Anterior cingulate cortex (tissue), 58 donors: ENCODE measurements at places on chromosomes 2 and 18.

GRCh38 chr2:200065477-200065876, 110.1 kb downstream of the MAIP1 start:
- DNase-seq: no peak

DNA sequence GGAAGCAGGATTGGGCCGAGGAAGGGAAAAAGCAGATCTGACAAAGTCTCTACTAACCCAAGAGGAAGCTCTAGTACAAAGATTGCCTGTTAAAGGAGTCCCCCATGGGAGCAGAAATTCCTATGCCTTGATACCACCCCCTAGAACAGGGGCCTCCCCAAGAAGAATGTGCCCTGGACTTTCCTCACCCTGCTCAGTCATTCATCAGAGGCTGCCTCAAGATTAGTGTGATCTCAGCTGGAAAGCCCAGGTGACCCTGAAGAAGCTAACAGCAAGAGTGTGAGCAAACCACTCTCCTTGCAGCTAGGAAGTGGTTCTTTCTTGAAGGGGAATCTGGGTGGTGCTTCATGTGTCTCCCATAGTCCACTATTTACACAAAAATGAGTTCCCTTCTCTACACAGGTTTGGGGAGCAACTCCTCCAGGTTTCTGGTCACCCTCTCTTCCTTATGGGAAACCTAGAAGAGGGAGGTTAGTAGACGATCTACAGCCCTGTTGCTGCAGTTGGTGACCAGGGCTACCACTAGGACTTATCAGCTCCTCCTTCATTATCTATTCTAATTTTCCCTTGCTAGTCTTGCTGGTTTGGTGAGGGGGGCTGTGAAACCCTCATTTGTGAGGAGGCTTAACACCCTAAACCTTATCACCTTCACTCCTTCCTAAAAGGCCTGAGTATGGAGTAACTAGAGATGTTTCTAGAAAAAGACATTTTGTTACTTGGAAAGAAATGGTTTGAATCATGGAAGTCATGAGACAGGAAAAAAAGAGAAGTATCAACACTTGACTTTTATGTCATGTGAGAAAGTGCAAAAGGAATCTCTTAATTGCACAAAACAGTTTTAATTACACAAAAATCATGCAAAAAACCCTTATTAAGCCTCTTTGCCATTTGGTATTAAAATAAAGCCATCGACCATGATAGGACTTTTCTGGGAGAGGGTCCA, 2.9 kb upstream of the WDR7 start:
- DNase-seq: no peak

GRCh38 chr2:128458505-128458904, 139.8 kb upstream of the HS6ST1 start:
- DNase-seq: no peak

GRCh38 chr18:80201739-80202138, 45.6 kb downstream of the PARD6G start:
- DNase-seq: no peak

GRCh38 chr2:45009303-45009927, at the start of gene SIX2:
TSS of gene SIX2 (minus strand) at chr2:45009452. CDS start at chr2:45009110, 342 bp downstream.
- DNase-seq: no peak

- DNase-seq: no peak
Observed at GRCh38 chr2:74702001-74702715, 48.1 kb downstream of the SEMA4F start.

- DNase-seq: no peak
Observed at GRCh38 chr2:55093381-55093780, 43.1 kb upstream of the RTN4 start.

- no peak for DNase-seq
Observed at GRCh38 chr2:15620857-15621471, 29.3 kb downstream of the DDX1 start.

- no peak for DNase-seq
Observed at GRCh38 chr2:234243871-234244565, 193.5 kb downstream of the SPP2 start.

- DNase-seq: no peak
Observed at GRCh38 chr18:7301094-7301493, 70.2 kb downstream of the LRRC30 start.

DNA sequence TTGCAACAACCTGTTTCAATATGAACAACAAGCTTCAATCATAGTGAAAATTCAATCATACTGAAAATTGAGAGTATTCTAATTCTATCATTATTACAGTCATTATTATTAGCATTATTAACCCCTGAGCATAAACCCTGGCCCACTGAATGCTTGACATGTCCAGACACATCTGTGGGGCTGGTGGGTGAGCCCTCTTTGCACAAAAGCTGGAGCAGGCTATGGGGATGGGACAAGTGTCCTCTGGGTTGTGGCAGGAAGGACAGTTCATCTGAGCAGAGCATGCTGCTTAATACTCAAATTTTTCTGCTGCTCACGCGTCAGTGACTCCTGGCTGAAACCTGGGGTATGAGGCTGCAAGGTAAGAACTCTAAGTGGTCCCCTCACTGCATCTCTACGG, 451.1 kb upstream of the POU3F3 start:
- DNase-seq: no peak

- DNase-seq: no peak
Observed at GRCh38 chr2:138531913-138532312, 30.3 kb downstream of the SPOPL start.

DNA sequence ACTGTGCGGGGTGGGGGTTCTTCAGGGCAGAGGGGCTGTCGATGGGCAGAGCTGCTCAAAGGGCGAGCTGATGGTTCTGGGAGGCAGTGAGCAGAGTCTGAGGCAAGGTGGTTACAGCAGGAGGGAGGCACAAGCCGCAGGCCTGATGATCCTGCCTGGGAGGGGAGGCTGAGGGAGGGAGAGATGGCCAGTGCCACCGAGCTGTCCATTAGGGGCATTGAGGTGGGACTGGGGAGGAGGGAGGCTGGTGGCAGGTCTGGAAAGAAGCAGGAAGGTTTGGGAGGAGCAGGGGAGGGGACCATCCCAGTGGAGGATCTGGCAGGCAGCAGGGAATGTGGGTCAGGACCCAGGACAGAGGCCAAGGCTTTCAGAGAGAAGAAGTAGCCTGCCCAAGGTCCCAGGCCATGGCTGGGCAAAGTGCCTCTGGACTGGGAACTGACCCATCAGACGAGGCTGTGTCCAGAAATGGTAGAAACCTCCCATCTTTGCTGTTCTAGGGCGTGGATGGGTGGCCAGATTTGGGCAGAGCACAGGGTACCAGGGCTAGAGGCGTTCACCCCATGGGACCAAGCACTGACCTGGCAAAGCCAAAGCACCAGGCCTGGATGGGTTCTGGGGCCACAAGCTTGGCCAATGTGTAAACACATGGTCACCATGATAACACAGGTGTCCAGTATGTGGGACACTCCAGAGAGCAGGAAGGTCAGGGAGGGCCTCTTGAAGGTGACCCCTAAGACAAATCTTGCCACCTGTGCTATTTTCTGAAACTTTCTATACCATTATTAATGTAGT, 55.5 kb downstream of the INHBB start:
- DNase-seq: no peak

- no peak for DNase-seq
Observed at GRCh38 chr2:118865106-118865505, 17.7 kb upstream of the EN1 start.
